Immature natural killer cell (primary cell): ENCODE measurements at places on chromosomes 2 and 18. TPM values are rescaled to one million over a fixed set of nuclear protein-coding genes. Genes with fewer than 3 reads are reported as not detected.

FBXO15 gene
- polyA plus RNA-seq = 0.44 TPM

CYS1 gene
- not detected for polyA plus RNA-seq

NLRC4 gene
- 0.18 TPM for polyA plus RNA-seq

POTEI gene
- not detected for polyA plus RNA-seq

MROH2A gene
- polyA plus RNA-seq = not detected

CAVIN2 gene
- polyA plus RNA-seq = 0.34 TPM

SKOR2 gene
- polyA plus RNA-seq = not detected

COLEC12 gene
- polyA plus RNA-seq = not detected

RAX gene
- not detected for polyA plus RNA-seq

SH3RF3 gene
- not detected for polyA plus RNA-seq

PROKR1 gene
- polyA plus RNA-seq = not detected

ARMC9 gene
- not detected for polyA plus RNA-seq

C2orf72 gene
- polyA plus RNA-seq = not detected

CYRIA gene
- polyA plus RNA-seq = 41.8 TPM
